ENCODE measurements at places on chromosomes 6 and 20. TPM values are rescaled to one million over a fixed set of nuclear protein-coding genes. Genes with fewer than 3 reads are reported as not detected.

ZNF334 gene
- total RNA-seq: 0.58 TPM

TNXB gene
- 0.29 TPM for total RNA-seq

CASS4 gene
- total RNA-seq: 25.4 TPM

GSTA3 gene
- total RNA-seq: not detected

MEI4 gene
- not detected for total RNA-seq

COL20A1 gene
- not detected for total RNA-seq

Data from myometrial cell (primary cell).